ENCODE measurements at places on chromosomes 5 and 9.

GRCh38 chr5:144463481-144464223 lies 293.0 kb downstream of the KCTD16 start:
- no peak for DNase-seq

- DNase-seq = no peak
Measured at GRCh38 chr9:23752859-23753258, 73.2 kb downstream of the ELAVL2 start.

DNA sequence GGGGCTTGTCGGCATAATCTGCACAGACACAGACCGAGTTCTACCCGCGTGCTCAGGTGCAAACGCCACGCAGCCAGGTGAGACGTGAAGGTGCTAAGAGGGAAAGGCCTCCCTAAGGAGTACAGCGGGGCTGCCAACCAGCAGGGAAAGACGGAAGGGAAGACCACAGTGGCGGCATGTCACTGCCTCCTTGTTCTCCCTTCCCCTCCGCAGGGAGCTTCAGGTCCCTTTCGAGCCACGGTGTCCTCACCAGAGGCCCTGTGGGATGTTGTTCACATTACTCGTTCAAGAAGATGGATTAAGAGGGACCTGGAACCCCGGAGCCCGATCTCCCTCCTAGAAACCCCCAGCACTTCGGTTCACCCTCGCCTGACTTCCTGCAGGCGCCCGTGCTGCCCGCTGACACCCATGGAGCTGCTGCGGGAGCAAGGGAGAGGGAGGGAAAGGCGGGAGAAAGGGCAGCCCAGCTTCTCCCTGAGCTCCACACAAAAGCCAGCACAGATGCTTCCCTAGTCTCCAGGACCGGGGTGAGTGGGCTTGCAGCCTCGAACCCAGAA lies 686 bp downstream of the BRD9 start:
- DNase-seq = peak; percentile 49

GRCh38 chr5:79318935-79319614 lies 83.1 kb downstream of the JMY start:
- no peak for DNase-seq

- peak; percentile 52 for DNase-seq
Measured at GRCh38 chr9:94639061-94639998, at the start of gene FBP1. Gene FBP1, minus strand, starts transcription at chr9:94639518. Its CDS starts 208 bp downstream, at chr9:94639310.

DNA sequence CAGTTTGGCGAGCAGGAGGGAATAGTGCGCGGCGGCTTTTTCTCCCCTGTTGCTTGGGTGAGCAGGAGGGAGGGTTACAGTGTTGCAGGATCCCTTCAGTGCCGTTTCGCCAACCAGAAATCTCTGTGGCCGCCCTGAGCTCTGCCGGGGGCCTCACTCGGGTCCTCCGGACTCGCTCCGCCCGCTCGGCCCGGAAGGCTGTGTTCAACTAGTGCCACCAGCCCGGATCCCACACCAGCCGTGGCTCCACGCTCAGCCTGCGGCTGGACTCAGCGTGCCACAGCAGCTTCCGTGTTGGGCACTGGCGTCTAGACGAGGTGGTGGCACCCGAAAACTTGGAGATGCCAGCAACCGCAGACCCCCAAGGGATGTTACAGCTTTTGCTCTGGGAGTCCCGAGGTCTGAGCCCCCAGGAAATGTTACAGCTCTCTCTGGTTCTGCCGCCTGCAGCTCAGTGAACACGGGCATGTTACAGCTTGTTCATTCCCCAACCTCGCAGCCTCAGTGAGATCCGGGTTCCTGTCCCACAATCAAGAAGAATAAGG lies 16.0 kb upstream of the OR13C9 start:
- no peak for DNase-seq

- no peak for DNase-seq
Measured at GRCh38 chr9:127805620-127806019, 2.9 kb downstream of the FPGS start.

DNA sequence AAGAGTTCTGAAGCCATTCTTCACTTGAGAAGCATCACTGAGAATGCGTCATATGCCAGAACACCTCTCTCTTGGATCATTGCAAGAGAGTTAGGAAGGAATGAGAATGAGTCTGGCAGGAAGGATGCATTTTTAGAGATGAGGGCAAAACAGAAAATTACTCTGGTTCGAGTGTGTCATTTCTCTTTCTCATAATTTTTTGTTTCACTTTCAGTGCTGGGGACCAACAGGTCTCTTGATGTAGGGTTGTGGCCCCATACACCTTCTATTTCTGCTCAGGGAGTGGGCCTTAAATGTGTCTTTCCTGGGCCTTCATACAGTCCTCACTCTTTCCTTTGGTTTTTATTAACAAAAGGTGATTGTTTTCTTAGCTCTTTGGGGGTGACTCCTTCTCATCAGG lies 302.4 kb downstream of the NR3C1 start:
- DNase-seq = peak; percentile 61

DNA sequence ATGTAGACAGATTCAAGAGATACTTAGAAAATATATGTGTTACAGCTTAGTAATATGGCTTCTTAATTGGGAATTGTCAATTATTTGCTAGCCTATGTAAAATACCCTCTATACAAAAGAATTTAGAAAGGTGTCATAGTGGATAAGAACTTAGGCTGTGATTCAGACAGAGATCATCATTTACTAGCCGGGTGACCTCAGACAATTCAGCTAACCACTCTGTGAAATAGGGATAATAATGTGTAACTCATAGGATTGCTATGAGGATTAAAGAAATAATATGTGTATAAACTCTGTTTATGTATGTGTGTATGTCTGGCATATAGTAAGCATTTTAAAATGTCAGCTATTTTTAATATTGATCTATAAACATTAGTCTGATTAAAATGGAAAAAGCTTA lies 5.9 kb upstream of the LARS1 start:
- no peak for DNase-seq

- DNase-seq = no peak
Measured at GRCh38 chr5:40594811-40595210, 84.9 kb upstream of the PTGER4 start.

DNA sequence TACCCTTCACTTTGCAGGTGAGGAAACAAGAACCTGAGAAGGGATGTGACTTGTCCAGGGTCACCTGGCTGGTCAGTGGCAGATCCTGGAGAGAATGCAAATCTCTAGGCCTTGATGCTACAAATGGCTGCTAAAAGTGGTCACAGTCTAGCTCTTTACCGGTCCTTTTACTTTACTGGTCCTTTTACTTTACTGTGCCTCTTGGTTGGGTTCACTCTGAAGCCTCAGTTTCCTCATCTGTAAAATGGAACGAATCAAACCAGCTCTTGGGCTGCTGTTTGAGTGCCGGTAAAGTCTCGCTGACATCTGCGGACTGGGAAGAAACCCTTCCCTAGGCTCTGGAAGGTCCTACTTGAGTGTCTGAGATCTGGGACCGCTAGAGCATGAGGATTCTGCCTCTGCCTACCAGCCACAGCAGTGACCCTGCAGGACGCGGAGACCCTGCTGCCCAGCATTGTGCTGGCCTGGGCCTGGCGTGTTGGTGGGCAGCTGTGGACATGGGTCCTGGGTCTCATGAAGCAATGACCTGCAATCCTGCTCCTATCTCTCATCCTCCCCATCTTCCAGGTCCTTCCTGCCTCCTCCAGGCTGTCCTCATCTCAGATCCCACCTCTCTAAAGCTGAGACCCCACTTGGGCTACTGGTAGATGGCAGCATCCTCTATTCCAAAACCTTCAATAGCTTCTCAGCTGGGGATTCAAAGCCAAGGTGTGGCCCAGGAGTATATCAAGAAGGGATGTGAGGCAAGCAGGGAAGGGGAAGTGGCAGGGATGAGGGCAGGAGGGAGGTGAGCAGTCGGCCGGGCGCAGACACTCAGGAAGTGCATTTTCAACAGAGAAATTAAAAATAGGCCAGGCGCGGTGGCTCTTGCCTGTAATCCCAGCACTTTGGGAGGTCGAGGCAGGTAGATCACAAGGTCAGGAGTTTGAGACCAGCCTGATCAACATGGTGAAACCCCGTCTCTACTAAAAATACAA lies 13.3 kb downstream of the CORO2A start:
- no peak for DNase-seq

DNA sequence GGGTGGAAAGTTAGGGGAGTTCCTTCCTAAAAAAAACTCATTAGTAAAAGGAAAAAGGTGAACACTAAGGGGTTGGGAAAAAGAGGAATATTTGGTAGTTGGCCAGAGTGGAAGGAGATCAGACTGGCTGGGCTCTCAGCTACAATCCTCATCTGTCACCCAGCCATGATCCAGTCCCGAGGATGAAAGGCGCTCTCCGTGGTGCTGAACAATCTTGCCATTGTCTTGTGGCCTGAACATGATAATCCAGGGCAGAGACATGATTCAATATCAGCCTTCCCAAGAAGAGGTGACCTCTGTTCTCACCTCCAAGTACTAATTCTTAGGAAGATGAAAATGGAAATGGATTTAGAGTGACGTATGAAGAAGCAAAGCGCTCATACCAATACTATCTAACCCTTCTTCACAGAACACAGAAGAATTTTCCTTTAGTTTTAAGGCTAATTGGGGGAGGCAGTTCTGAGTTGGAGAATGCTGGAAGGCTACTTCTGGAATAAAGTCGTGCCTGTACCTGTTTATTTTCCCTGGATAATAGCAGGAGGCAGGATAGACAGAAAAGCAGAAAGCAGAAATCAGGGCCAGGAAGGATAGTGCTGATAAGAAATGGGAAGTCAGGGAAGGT lies 36.6 kb upstream of the MYORG start:
- DNase-seq = no peak

GRCh38 chr5:82635561-82636288 lies 357.6 kb upstream of the RPS23 start:
- DNase-seq = no peak

- no peak for DNase-seq
Measured at GRCh38 chr9:109256336-109256735, 64.5 kb downstream of the EPB41L4B start.

DNA sequence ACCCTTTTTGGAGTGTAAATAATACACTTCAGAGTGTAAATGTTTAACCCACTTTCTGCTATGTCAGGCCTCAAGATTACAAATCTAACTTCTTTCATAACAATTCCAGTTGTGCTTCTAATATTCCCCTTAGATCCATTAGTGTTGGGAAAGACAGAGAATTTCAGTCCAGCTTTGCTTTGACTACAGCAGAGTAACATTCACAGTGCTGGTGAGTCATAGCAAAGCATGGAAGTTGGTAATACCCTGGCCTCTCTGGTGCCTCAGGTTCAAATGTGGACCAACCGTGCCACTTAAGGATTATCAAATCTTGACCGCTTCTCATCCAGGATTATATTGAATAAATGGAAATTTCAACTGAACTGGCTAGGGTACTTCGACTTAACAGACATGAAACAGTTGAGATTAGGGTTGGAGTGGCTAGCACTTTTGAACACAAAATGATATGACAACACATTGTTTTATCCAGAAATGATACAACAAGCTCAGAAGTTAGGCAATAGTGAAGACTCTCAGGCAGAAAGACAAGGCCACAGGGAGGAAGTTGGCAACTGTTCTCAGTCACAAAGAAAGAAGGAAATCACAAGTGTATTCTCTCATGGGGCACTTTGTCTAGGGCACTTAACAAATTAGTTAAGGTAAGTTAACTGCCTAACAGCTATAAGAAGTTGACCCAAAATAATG lies 24.4 kb upstream of the RASA1 start:
- DNase-seq = no peak

- DNase-seq = no peak
Measured at GRCh38 chr5:79399046-79399445, 114.9 kb downstream of the HOMER1 start.

DNA sequence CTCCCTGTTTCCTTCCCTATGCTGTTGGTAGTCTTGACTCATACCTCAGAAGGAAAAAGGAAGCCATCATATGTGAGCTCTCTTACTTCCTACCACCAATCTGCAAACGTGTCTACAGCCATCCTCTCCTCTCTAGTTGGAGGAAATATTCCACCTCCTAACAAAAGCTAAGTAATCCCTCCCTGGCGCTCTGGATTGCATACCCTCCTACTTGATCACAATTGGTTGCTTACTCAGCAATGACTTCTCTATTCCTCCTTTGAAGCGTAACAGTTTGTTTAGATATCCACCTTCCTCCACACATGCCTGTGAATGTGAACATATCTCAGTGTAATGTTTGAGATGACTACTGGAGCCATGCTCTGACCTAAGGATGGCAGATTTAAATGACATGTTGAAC lies 18.2 kb downstream of the RUSC2 start:
- DNase-seq = no peak

- no peak for DNase-seq
Measured at GRCh38 chr5:2569176-2569575, 182.3 kb downstream of the IRX2 start.

DNA sequence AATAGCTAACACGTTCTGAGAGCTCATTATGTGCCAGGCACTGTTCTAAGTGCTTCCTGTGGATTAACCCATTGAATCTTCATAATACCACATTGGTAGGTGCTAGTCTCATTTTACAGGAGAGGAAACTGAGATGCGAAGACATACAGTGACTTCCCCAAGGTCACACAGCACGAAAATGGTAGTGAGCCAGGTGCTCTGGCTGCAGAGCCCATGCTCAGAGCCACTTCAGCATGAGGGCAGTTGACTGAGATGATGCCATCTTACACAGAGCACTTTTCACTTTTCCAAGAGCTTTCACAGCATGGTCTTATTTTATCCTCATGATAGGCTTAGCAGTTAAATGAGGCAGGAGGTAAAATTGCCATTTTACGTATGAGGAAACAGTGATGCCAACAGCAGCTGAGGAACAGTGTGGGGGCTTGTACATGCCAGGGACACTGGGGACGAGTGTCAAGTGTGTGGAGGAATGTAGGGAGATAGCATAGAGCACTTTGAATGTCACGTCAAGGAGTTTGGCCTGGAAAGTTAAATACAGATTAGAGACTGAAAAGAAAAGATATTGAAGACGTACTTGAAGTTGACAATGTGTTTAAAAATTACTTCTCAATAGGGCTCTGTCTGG lies 180.0 kb downstream of the KIF4B start:
- no peak for DNase-seq

DNA sequence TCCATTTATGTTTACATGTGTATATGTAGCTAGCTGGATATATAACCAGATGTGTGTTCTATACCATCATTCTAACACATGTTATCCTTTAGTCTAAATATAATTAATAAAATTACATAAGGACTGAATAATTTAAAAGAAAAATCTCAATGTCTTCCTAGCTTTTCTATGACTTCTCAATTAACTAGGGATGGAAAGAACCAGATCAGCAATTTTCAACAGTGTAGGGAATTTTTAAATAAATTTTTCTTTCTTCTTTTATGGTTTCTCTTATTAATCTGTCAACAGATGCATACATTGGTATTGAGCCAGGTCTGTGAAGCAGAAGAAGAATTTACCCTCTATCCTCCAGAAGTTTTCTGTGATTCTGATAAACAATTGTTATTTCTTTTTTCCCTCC lies 2180.4 kb upstream of the C9orf72 start:
- DNase-seq = no peak

GRCh38 chr9:32161720-32162119 lies 222.7 kb upstream of the ACO1 start:
- peak; percentile 15 for DNase-seq

- DNase-seq = no peak
Measured at GRCh38 chr5:173670791-173671120, 54.3 kb upstream of the BOD1 start.

- DNase-seq = no peak
Measured at GRCh38 chr5:164561933-164562872, 1056.8 kb downstream of the MAT2B start.

All from GM10248 (cell line).